ENCODE measurements at places on chromosomes 11 and 22.

DNA sequence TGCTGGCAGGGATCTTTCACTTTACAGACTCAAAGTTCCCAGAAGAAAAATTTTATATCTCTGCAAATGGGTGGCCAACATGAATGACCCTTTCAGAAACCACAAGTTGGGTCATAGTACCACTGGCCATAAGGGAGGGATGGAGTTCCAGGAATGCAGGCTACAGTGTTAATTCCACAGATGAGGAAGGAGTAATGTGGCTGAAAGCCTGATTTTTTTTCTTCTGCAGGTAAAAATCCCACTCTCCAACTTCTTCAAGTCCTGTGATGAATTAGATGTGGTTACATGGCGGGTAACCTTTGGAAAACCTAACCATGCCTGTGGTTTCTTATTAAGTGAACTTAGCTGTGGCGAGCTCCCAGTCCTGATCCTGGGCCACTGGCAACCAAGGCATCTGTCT lies 103.2 kb downstream of the SLC1A2 start:
- no peak for DNase-seq

DNA sequence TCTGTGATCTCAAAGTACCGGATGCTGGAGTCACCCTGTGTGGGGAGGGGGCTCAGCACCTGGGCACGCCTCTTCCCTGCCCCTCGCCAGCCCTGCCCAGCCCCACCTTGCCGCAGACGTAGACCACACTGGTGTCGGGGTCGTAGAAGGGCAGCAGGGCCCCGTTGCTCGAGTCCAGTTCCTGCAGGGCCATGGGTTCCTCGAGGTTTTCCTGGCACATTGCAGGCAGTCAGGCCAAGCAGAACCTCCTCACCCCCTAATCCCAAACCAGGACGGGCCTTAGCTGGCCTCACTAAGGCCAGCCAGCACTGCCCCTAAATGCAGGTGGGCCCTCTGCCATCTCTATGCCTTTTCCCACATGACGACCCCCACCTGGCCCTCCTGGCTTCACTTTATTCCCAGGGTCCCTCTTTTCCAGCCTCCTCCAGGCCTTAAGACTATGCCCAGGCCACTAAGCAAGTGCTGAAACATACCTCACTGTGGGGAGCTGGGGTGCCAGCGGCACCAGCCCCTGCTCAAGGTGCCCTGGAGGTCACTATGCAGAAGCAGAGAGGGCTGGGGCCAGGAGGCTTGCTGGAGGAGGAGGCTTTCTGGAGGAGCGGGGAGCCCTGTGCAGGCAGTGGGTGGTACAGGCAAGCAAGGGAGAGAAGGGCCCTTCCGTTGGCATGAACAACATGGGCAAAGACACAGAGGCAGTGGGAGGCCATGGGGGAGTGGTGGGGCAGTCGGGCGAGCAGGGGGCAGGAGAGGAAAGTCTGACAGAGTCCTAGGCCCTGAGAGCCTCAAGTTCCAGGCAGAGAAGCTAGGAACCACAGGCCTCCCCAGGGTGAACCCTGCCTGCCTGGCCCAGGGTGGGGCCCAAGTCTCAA lies 2.8 kb downstream of the CORO1B start:
- no peak for DNase-seq

DNA sequence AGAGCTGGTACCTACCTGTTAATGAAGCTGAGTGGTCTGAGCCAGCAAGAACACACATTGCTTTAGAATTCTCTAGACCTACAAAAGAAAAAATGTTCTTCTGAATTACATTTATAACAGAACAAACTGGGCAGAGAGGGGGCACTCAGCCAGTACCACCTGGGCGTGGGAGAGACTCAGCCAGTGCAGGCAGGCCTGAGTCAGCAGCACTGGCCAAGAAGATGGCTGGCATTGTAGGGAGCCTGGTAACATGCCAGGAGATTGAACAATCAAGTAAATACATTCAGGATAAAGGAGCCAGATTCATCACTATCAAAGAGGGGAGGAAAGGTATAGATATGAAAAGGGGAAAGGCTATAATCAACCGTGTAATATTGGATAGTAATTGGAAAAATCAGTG lies 19.9 kb downstream of the SERGEF start:
- no peak for DNase-seq

DNA sequence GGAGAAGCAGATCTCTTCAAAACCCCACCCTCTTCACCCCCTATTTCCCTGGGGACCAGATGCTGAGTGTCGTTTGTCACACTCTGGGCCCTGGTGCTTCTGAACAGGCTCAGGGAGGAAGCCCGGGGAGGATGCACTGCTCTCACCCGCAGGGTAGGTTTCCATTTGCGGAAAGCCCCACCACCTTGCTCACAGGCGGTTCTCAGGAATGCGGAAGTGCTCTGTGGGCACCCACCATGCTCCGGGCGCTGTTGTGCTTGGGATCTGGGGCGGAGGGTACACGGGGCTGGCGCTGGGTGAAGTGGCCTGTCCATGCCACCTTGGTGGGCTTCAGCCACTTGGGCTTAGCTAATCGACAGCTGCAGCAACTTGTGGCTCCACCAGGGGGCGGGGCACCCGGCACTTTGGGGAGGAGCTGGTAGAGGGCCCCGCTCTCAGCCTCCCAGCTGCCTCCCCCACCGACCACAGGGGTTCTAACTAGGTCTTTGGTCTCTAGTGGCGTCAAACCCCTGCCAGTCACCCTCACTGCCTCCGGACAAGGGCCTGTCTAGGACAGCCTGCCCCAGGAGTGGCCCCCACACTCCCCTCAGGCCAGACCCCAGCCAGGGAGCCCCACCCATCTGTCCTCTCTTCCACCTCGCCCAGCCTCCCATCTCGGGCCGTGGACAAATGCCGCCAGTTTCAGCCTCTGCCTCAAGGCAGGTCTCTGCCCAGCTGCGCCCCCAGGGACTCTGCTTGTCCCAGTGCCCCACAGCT lies 7.4 kb downstream of the NDUFV1 start:
- DNase-seq = peak; percentile 10

GRCh38 chr11:35098855-35099254 lies 40.1 kb upstream of the CD44 start:
- DNase-seq = no peak

- no peak for DNase-seq
These were observed 63.0 kb downstream of the P4HA3 start for GRCh38 chr11:74248469-74248868.

DNA sequence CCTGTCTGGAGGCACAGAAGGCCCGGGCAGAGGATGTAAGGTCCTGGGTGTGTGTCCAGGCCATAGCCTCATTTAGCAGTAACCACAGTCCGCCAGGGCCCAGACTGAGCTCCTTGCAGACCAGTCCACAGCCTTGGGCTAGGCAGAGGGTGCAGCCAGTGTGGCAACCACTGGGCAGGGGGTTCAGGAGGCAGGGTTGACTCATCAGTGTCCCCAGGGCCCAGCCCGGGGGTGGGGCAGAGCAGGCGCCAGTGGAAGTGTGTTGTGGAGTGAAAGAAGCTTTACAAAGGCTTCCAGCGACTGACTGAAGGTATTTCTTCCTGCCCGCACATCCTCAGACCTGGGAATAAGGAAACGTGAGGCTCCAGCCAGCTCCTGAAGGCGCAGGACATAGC lies 27.7 kb upstream of the WNT11 start:
- DNase-seq = no peak

DNA sequence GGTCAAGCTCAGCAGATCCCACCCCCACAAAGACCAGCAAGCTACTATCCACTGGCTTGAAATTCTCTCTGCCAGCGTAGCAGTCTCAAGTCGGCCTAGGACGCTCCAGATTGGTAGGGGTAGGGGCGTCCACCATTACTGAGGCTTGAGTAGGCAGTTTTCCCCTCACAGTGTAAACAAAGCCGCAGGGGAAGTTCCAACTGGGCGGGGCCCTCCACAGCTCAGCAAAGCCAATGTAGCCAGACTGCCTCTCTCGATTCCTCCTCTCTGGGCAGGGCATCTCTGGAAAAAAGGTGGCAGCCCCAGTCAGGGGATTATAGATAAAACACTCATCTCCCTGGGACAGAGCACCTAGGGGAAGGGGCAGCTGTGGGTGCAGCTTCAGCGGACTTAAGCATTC lies 1064.9 kb upstream of the TENM4 start:
- DNase-seq = no peak

GRCh38 chr22:48432781-48433518 lies 1394.7 kb downstream of the BRD1 start:
- DNase-seq = no peak

DNA sequence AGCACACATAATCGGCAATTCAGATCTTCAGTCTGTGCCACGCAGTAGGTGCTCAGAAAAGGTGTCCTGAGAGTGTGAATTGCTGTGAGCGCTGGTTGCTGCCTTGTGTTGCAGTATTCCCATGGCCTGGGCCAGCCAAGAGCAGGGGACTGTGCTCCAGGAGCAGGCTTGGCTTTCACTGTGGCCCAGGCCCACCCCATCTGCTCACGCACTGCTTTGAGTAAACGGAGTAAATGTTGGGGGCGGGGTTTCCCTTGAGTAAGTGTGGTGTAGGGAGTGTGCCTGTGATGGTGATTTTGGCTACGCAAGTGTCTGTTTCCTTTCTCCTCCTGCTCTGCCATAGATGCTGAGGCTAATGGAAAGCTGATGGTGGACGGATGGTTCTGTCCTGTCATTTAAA lies 2.3 kb downstream of the CTTN start:
- no peak for DNase-seq

GRCh38 chr11:235609-235996 lies 539 bp downstream of the SIRT3 start:
- no peak for DNase-seq

GRCh38 chr11:112437096-112437495 lies 176.4 kb upstream of the PLET1 start:
- no peak for DNase-seq

- peak; percentile 59 for DNase-seq
These were observed 22.8 kb downstream of the ARRB1 start for GRCh38 chr11:75328426-75329277.

- DNase-seq = no peak
These were observed 192.5 kb downstream of the CEP164 start for GRCh38 chr11:117520201-117520600.

DNA sequence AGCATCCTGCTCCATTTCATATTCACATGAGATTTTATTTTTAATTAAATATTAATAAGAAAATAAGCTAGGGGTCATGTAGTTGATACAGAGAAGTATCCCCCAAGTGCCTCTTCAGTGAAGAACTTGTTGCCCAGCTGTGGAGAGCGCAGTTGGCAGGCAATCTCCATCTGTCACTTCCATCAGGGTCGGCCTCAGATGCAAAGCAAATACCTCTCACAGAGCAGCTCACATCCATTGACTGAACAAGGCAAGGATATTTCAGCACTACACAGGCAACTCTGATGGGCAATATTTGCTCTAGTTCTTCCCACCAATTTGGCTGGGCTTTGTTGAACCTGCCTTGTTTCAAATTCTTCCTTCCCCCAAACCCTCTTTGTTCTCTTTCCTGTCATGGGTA lies 129.4 kb downstream of the NOX4 start:
- no peak for DNase-seq

GRCh38 chr22:39388261-39389011 lies 11.1 kb upstream of the TAB1 start:
- peak; percentile 3 for DNase-seq

DNA sequence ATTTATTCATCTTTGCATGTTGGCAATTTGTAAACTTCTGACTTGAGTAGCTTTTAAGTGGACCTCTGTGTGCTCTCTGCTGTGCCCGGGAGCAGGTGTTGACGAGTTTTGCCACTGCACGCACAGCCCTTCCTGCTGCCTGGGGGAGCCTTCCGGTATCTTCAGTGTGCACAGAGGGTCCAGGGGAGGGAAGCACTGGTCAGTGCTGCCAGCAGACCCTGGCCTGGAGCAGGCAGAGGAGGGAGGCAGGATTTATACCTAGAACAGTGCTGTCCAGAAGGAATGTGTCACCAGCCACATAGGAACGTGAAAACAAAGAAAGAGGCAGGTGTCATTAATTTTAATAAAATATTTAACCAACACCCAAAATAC lies 403.6 kb downstream of the TBC1D22A start:
- no peak for DNase-seq

- DNase-seq = peak; percentile 30
These were observed 21.7 kb downstream of the MIAT start for GRCh38 chr22:26679003-26679629.

DNA sequence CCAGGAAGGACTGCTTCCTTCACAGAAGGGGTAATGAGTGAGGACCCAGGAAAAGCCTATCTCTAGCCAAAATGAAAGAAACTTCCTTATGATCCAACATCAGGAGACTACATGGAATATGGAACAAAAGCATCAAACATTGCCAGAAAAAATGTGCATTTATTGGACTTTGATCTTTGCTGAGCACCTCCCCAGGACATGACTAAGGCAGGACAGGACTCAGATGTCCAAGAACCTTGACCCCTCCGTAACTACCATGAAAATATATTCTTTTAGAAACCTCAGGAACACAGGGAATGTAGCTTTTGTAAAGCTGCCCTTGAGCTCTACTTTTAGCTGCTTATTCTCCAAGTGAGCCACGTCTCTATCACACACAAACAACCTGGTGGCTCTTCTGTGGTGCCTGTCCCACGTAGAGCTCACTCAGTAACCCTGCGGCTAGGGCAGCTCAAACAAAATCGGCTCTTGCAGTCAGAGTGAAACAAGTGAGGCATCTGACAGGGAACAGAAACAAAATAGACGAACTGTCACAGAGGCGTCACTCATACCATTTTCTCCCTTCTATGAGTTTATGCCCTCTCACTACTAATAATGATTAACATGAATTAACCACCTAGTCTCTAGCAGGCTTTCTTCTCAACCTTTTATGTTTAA lies 471.5 kb upstream of the API5 start:
- DNase-seq = no peak

GRCh38 chr11:26527685-26528084 lies 44.4 kb downstream of the MUC15 start:
- DNase-seq = no peak

DNA sequence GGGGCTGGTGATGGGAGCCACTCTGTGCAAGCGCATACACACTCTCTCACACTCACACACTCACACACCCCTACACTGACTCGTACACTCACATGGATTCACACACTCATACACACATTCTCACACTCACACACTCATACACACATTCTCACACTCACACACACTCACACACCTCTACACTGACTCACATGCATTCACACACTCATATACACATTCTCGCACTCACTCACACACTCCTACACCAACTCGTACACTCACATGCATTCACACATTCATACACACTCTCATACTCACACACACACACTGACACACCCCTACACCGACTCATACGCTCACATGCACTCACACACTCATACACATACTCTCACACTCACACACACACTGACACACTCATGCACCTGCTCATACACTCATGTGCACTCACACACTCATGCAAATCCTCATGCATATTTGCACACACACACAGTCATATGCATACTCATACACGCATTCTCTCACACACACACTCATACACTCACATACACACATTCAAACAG lies 5.1 kb downstream of the KRTAP5-11 start:
- no peak for DNase-seq

- no peak for DNase-seq
These were observed 19.6 kb upstream of the OR8D2 start for GRCh38 chr11:124339396-124340141.

- no peak for DNase-seq
These were observed 131.2 kb downstream of the BUD13 start for GRCh38 chr11:116641561-116642045.

GRCh38 chr22:30044369-30044768 lies 35.9 kb upstream of the HORMAD2 start:
- DNase-seq = no peak

- no peak for DNase-seq
These were observed 12.1 kb upstream of the APOA1 start for GRCh38 chr11:116849486-116849885.

All from SW 1271 (cell line).